ENCODE measurements at places on chromosomes 11 and 22. TPM values are rescaled to one million over a fixed set of nuclear protein-coding genes. Genes with fewer than 3 reads are reported as not detected.

The DCHS1 gene
- 89.7 TPM for total RNA-seq

DNA sequence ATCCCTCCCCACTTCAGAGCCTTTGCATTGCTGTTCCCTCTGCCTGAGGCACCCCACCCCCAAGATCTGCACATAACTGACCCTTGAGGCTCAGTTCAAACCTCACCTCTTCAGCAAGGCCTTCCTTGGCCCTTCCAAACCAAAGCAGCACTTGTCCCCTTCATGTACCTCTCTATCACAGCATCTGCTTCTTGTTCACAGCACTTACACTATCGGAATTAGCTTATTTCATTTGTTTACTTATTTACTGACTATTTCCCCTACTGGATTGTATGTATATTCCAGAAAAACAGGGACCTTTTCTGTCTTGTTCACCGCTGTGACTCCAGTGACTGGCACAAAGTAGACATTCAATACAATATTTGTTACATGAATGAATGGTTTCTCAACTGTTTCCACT lies 38.0 kb downstream of the HORMAD2 start:
- DNase-seq = no peak

- DNase-seq = no peak
Measured at GRCh38 chr11:129280027-129280811, 88.1 kb upstream of the ARHGAP32 start.

GRCh38 chr11:76524461-76524860 lies 79.6 kb downstream of the EMSY start:
- no peak for DNase-seq

DNA sequence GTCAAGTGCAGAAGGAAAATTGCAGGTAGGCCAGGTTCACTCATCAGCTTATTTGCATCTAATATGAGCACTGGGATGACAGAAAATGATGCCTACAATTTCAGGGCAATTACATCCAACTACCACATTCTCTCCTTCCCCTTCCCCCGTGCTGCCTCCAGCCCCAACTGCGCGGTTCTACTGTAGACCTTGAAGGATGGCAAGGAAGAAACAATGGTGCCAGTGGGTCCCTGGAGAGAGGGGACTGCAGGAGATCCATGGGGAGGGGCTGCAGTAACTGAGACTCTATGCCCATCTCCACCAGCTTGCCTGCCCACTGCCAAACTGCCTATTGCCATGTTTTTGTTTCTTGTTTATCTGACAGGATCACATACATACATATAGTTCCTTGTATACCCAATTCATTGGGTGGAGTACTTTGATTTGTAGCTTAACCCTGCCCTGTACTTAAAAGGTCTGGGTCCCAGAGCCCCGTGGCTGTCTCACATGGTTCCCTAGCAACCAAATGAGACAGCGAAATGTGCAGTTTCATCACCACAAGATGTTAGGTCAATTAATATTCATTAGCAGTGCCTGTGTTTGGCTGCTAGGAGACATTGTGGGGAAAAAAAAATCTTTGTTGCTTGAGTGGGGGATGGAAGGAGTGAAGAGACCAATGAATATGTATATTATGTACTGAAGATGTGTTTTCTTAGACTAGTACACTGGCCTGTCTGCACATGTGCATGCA lies 253.5 kb upstream of the PLET1 start:
- no peak for DNase-seq

The GLB1L3 gene
- not detected for total RNA-seq

GRCh38 chr11:19777039-19777376 lies 64.4 kb downstream of the NAV2 start:
- DNase-seq = no peak

DNA sequence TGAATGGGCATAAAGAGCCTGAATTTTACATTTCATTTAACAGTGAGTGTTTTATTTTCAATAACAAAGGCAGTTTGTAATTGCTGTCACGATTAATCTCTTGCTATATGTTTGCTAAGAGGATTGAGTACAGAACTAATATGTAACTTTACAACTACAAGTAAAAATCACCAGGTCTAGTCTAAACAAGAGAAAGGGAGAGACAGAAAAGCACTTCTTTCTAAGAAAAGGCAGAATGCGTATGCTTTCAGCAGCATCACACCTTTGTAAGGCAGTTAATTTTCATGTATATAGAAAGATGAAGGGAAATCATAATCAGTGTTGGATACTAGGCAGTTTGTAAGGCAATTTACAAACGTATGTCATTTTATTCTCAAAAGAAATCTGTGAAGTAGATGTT lies 169.8 kb downstream of the NELL1 start:
- DNase-seq = no peak

The YPEL4 gene
- 0.41 TPM for total RNA-seq

DNA sequence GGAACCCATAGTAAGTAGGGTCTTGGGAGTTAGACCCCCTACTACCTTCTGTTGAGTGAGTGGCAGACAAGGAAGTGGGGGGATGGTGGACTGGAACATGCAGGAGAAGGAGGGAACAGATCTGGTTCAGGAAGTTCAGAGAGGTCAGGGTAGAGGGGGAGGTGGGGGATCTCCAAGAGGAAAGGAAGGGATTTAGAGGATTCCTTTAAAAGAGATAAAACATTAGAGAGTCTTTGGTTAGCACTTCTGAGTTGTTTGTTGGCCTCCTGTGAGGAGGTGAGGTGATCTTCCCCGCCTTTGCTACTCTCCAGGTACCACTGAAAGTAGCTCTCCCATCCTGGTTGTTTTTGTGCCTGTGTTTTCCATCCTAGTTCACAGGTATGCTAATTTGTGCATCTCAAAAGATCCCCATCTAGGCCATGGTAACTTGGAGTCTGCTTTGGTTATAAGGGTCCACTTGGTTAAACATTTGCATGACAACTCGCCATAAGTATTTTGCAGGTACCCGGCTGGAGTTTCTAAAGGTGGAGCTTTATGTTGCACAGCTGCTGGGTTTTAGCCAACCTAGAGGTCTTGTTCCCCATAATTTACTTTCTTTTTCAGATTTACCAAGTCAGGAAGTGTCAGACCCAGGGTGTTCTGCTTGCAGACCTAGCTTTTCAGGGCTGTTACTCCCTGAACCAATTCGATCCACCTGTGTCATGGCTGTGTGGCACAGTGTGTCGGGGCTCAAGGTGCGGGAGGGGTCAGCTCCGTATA lies 79.3 kb upstream of the SORL1 start:
- DNase-seq = no peak

DNA sequence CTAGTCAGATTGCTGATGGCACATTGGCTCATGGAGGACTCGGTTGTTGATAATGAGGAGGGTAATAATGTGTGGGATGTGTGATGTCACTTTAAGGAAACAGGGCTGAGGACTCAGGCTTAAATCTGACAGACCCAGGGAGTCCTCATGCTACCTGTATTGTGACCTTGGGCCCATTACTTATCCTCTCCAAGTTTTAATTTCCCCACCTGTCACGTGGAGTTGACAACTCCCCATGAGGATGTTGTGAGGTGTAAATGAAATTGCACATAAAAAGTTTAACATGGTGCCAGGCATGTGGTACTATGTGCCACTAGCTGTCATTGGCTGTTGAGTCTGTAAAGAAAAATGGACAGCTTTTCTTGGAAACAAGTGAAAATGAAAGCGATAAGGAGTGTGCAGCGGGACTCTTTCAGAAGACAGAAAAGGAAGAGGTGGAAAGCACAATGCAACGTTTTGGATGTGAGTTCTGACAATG lies 15.3 kb downstream of the IL10RA start:
- no peak for DNase-seq

The UEVLD gene
- total RNA-seq = 23.6 TPM

All from glomerular endothelial cell (primary cell).